ENCODE measurements at places on chromosomes 1 and 21.

GRCh38 chr1:10128101-10128765 lies 82.1 kb upstream of the KIF1B start:
- no peak for DNase-seq

DNA sequence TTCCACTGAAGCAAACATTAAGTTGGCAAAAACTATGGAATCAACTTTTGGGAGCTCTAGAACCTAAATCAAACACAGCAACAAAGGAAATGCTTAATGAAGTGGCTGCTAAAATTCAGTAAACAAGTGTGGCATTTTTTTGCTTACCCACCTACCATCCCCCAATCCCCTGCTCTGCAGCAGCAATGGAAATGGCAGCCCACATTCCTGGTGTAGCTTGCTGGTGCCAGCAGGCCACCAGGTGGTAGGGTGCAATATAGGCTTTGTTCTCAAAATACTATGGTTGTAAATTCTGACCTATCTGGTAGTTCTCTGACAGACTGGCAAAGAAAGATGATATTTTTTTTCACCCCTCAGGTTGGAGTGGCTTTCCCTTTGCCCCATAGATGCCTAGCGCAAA lies 42.8 kb downstream of the SHCBP1L start:
- DNase-seq, result no peak

DNA sequence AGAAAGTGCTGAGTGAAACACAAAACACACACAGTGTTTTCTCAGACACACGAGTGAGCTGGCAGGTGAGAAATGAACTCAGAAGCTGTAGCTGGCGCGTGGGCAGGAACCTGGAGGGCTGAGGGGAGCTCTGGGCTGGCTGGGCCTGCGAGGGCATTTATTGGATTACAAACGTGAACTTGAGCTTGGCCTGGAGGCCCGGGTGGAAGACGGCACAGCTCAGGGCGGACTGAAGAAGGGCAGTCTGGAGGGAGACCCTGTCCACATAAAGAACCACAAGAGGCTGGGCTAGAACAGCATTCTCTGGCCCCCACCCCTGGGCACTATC lies 52.1 kb upstream of the ADARB1 start:
- DNase-seq, result no peak

DNA sequence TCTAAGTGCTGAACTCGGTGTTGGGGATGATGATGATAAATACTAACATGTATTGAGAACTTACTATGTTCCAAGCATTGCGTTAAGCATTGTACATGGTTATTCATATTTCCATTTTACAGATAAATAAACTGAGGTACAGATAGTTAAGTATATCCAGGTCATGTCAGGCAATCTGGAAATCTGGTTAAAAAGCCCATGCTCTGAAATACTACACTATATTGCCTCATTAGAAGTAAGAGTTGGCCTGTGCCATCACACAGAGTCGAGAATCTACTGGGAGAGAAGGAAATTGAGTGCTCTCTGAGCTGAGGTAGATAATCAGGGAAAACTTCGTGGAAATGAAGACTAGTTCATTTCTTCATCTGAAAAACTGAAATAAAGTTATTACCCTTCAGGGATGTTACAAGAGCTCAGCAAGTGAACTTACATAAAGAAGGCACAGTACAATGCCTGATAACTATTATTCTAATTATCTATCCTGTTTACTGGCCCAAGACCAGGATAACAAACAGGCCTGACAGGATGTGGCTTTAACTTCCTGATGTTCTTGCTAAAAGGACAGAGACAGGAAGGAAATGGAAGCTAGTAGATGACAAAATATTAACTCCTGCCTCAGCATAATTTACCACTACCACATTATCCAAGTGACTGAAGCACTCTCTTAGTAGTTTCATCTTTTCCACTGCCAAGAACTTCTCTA lies 85.6 kb downstream of the EPS15 start:
- peak; percentile 50 for DNase-seq

DNA sequence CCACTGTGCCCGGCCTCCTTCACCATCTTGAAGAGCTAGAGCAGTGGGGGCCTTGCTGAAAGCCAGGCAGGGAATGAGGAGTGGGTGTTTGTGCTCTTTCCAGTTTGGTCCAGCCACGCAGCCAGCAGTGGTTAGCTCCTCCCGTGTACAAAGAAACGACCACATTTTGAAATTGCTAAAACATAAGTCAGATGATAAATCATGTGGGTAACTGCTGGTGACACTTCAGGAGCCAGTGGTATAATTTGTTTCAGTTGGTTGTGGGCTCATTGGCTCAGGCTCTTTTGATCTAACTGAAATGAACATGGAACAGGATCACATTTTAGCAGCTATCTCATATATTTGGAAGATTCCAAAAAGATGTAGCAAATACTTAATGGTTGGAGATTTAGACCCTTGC lies 87.6 kb downstream of the MTR start:
- no peak for DNase-seq

- DNase-seq, result no peak
These were observed 281.4 kb downstream of the RPS6KC1 start for GRCh38 chr1:213332491-213332890.

GRCh38 chr1:153792631-153793041 lies 17.4 kb downstream of the SLC27A3 start:
- no peak for DNase-seq

- no peak for DNase-seq
These were observed 61.3 kb downstream of the TRIM11 start for GRCh38 chr1:228345201-228345930.

GRCh38 chr1:189524501-189524900 lies 953.2 kb downstream of the BRINP3 start:
- DNase-seq, result no peak

DNA sequence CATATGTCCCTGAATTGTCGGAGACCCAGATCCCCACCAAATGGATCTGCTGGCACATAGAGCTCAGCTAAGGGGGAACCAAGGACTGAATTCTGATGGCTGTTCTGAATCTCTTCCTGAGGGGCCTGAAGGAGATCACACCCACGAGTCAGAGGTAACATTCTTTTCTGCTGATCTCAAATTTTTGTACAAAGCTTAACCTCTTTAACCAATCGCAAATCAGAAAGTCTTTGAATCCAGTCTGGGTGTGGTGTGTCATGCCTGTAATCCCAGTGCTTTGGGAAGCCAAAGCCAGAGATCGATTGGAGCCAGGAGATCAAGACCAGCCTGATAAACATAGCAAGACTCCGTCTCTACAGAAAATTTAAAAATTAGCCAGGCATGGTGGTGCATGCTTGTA lies 62.8 kb upstream of the PRRC2C start:
- no peak for DNase-seq

- no peak for DNase-seq
These were observed 24.9 kb upstream of the GLIS1 start for GRCh38 chr1:53763911-53764310.

- DNase-seq, result peak; percentile 81
These were observed 9.6 kb downstream of the P3H1 start for GRCh38 chr1:42756956-42757891.

- no peak for DNase-seq
These were observed 101.8 kb downstream of the CLIC6 start for GRCh38 chr21:34770576-34770975.

DNA sequence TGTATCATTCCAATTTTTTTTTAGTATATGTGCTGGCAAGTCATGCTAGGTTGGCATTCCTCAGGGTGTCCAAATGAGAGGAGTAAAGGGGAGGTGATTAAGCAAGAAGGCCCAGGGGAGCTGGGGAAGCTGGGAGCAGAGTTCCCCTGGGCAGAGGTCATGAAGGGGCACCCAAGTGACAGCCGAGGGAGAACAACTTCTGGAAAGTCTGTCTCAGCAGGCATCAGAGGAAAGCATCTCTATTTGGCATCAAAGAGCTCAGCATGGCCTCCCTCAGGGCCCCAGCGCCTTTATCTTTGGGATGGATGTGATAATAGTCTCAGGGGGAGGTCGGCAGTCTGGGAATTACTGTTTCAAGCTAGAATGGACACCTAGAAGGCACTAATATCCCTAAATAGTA lies 5.0 kb upstream of the ENO1 start:
- no peak for DNase-seq

GRCh38 chr1:54335755-54336108 lies 70.5 kb downstream of the SSBP3 start:
- DNase-seq, result no peak

GRCh38 chr1:81493102-81493869 lies 307.4 kb upstream of the ADGRL2 start:
- no peak for DNase-seq

GRCh38 chr1:110602466-110602865 lies 3.7 kb downstream of the KCNA2 start:
- DNase-seq, result no peak

DNA sequence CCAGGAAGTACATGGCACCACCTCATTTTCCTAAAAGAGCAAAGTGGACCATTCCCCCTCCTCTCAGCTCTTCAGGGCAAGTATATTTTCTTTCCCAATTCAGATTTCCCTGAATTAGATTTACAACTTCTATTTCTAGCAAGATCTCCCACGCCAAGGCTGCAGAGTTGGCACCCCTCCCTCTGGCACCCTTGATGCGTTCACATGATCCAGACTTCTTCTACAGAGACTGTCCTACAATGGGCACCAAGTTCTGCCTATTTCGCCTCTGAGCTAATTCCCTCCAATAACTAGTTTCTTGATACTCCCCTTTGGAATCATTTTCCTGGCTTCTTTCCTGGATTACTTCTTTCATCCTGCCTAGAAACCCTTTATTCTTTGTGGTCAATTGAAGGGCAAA lies 122.0 kb downstream of the CDC7 start:
- DNase-seq, result no peak

GRCh38 chr1:112957133-112957812 lies 1.3 kb upstream of the SLC16A1 start:
- DNase-seq, result peak; percentile 84

DNA sequence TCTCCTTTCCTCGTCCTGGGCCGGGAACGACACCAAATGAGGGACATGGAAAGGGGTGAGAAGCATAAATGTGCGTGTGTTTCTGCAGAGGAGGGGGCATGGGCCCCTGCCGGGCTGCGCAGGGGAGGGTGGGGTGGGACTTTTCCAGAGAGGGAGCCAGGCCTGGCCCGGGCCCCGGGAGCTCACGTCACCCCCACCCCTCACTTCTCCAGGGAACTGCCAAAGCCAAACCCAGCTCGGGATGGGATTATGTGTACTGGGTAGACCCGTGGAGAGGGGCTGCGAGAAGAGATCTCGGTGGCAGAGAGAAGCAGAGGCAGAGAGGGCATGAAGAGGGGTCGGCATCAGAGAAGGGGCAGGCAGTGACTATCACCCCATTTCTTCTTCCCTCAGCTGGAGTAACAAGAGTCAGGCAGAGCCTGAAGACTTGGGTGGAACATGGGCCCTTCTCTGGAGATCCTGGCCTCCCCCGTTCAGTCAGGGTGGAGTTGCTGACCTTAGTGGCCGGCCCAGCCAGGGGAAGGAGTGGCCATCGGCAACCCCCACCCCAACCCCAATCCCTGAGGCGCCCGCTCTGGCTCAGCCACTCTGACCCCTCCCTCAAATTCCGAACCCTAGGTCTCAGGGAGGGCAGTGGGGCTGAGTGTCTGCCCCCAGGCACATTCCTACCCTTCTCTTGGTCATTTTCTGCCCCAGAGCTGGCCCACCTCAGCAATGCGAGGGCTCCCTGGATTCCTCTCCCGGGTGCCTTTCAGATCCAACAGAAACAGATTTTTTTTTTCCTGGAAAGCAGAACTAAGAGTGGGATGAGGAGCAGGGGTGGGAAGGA lies 1.2 kb downstream of the ADAMTSL4 start:
- no peak for DNase-seq

GRCh38 chr1:52739699-52740467 lies 13.6 kb downstream of the ZYG11B start:
- no peak for DNase-seq

- DNase-seq, result peak; percentile 56
These were observed 127.2 kb downstream of the IGSF21 start for GRCh38 chr1:18234790-18235242.

- DNase-seq, result peak; percentile 36
These were observed 15.6 kb upstream of the ZMYM6 start for GRCh38 chr1:35047188-35047858.

GRCh38 chr1:173329726-173330125 lies 122.6 kb upstream of the TNFSF4 start:
- peak; percentile 45 for DNase-seq

DNA sequence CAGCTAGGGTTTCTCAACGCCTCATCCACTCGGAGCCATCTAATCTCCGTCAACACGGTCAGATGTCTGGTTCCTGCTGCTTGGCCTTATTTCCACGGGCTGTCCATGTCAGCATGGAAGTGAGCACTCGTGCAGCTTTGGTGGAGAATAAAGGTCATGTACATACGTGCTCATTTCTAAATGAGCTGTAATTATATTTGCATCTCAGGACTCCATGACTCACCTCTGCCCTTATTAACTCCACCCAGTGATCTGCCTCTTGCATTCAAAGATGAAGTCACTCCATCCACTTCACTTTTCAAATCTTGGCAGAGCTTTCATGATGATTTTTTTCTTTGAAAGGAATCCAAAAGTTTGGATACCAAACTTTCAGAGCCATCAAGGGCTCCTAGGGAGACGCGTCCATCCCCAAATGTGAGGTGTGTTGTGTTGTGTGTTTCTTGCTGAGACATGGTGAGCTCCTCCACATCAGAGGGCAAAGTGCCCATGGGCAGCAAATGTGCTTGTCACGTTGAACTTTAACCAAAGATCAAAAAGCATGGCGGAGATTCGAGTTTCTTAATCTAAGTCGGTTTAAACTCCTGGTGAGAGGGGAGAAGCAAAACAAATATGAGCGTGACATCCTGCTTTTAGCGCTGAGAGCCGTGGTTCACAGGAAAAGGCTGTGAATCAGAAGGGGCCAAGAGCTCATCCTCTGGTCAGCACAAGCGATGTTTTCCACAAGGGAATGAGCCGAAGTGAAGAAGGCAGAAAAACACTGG lies 68.6 kb upstream of the ERRFI1 start:
- no peak for DNase-seq

GRCh38 chr21:24948186-24948585 lies 659.1 kb downstream of the MRPL39 start:
- no peak for DNase-seq

DNA sequence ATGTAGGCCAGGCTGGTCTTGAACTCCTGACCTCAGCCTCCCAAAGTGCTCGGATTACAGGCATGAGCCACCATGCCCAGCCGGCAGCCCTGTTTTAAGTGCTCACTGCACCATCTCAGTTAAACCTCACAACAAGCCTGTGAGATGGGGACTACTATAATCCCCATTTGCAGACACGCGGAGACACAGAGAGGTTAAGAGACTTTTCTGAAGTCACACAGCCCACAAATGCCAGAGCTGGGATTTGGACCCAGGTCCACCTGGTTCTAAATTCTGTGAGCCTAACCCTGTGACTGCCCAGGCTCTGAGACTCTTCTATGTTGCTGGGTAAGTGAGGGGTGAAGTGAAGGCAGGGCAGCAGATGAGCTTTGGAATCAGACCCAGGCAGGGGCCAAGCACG lies 6.4 kb downstream of the PADI1 start:
- DNase-seq, result no peak

DNA sequence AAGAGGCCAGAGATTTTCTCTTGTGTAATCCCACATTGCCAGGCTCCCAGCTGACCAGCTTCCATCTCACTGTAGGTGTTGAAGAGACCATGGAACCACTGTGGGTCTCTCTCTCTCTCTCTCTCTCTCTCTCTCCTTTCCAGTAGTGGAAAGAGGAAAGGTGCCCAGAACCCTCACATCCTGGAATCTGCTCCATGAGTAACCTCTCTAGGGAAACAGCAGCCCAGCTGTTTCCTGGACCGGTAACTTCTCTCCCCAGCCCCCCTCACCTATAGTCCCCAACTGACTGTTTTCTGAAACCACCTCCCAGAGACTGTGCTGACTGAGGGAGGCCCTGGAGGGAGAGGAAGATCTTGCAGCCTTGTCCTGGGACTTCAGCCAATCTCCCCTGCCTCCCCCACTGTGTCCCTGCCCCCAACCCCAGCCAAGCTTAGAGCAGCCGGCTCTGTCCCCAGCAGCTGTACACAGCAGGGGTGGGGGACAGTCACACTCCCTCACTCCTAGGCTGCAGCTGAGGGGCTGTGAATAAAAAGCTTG lies 20.6 kb upstream of the SLC45A3 start:
- DNase-seq, result peak; percentile 42
